ENCODE measurements at places on chromosomes 1 and 21.
A peak's percentile ranks its signal among the peaks of the same experiment; 100 is the strongest.

GRCh38 chr21:33801424-33802405 lies 113.9 kb downstream of the ATP5PO start:
- H3K4me1 ChIP-seq, result peaks cover 5% of the 10 kb centered on the region
- H3K36me3 ChIP-seq, result no peaks in the 10 kb centered on the region
- no peak for ATAC-seq
- no peak overlapping the region for H3K4me3 ChIP-seq

DNA sequence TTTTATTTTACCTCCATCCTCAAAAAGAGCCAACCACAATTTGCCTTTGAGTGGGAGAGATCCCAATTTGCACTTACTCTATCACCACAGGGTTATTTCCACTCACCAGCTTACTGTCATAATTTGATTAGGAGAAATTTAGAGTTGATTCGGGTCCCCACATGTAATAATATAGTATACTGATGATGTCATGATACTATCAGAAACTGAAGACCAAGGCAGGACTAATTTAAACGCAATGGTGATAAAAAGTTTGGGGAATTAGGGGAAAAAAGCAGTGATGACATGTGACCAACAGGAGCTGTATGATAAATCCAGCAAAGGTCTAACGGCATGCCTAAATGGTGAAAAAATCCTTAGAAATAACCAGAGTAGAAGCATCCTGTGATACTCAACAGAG lies 54.4 kb downstream of the TRIM33 start:
- no peaks in the 10 kb centered on the region for H3K27me3 ChIP-seq
- H3K27ac ChIP-seq, result no peak overlapping the region
- peaks cover 24% of the 10 kb centered on the region for H3K4me1 ChIP-seq
- no peak overlapping the region for H3K4me3 ChIP-seq
- ATAC-seq, result no peak

GRCh38 chr1:170619241-170620028 lies 44.5 kb upstream of the PRRX1 start:
- no peak overlapping the region for H3K27ac ChIP-seq
- H3K36me3 ChIP-seq, result no peaks in the 10 kb centered on the region

- peaks cover 3% of the 10 kb centered on the region for H3K27me3 ChIP-seq
- no peak for ATAC-seq
- no peaks in the 10 kb centered on the region for H3K4me1 ChIP-seq
- H3K4me3 ChIP-seq, result no peak overlapping the region
These were observed 7.7 kb downstream of the PRAMEF1 start for GRCh38 chr1:12798911-12799310.

DNA sequence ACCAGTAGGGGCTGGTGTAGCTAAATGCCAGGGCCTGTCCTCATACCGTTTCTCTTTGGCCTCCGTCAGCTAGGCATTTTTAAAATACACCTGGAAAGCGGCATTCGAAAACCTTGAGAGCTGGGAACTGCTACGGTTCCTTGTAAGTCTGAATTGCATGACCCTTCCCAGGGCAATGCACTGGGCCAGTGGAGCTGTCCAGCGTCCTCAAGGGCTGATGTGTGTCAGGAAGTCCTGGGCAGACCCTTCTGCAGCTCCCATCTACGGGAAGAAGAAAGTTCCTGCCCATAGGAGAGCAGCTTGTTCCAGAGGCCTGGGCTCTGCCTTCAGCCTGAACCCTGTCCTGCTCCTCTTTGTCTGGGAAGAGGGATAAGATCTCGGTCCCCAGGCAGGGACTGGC lies 34.1 kb downstream of the UBASH3A start:
- no peaks in the 10 kb centered on the region for H3K27me3 ChIP-seq
- ATAC-seq, result no peak
- peak overlapping the region; percentile 95 for H3K27ac ChIP-seq

DNA sequence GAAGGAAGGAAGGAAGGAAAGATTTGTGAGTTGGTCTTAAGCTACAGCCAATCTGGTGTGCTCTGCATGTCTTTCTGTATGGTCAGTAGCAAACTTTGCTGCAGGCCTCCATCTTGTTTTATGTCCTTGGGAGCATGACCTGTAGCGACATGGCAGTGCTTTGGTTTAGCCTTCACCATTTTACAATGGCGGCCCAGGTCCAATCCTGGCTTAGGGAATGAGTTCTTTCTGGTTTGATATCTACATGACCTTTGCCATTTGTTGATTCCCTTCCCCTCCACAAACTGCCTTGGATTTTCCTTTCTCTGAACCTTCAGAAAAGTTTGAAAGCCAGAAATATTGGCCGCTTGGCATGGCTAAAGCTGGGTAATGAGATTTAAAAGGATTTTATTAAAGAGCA lies 30.5 kb upstream of the TSPEAR start:
- H3K27me3 ChIP-seq, result no peaks in the 10 kb centered on the region
- ATAC-seq, result no peak
- peaks cover 4% of the 10 kb centered on the region for H3K4me1 ChIP-seq
- peak overlapping the region; percentile 61 for H3K27ac ChIP-seq
- H3K4me3 ChIP-seq, result no peak overlapping the region

- H3K4me3 ChIP-seq, result no peak overlapping the region
- H3K27me3 ChIP-seq, result no peaks in the 10 kb centered on the region
- no peak overlapping the region for H3K27ac ChIP-seq
- H3K36me3 ChIP-seq, result peaks cover 55% of the 10 kb centered on the region
These were observed 36.2 kb upstream of the EDEM3 start for GRCh38 chr1:184790642-184791549.

DNA sequence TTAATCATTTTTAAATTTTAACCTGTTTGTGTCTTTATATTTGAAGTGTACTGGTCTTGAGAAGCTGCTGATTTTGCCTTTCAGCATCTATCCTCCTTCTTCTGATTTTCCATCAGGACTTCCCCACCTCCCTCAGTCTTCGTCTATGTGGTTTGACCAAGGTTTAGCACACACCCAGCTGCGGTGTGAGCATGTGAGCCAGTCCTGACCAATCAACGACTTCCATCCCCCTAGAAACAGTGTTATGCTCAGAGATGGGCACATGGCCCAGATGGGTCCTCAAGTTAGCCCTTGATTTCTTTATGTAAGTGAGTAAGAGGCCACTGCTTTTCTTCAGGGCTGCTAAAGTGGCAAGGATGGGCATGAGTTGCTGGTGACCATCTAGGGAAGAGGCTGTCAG lies 190.8 kb downstream of the MATN1 start:
- peaks cover 12% of the 10 kb centered on the region for H3K27me3 ChIP-seq
- H3K4me1 ChIP-seq, result no peaks in the 10 kb centered on the region
- no peak overlapping the region for H3K27ac ChIP-seq
- no peak for ATAC-seq

- no peak for ATAC-seq
- H3K27ac ChIP-seq, result no peak overlapping the region
- no peaks in the 10 kb centered on the region for H3K4me1 ChIP-seq
- no peaks in the 10 kb centered on the region for H3K36me3 ChIP-seq
- no peak overlapping the region for H3K4me3 ChIP-seq
These were observed 32.3 kb upstream of the CRP start for GRCh38 chr1:159746666-159747065.

- H3K36me3 ChIP-seq, result no peaks in the 10 kb centered on the region
- ATAC-seq, result peak; percentile 77
- no peak overlapping the region for H3K27ac ChIP-seq
- peaks cover 9% of the 10 kb centered on the region for H3K4me1 ChIP-seq
- H3K27me3 ChIP-seq, result no peaks in the 10 kb centered on the region
- no peak overlapping the region for H3K4me3 ChIP-seq
These were observed 14.1 kb upstream of the HEYL start for GRCh38 chr1:39653546-39654031.

- no peak for ATAC-seq
- H3K27me3 ChIP-seq, result no peaks in the 10 kb centered on the region
- H3K4me1 ChIP-seq, result no peaks in the 10 kb centered on the region
- no peak overlapping the region for H3K4me3 ChIP-seq
- peaks cover 13% of the 10 kb centered on the region for H3K36me3 ChIP-seq
- no peak overlapping the region for H3K27ac ChIP-seq
These were observed 352.4 kb downstream of the PTBP2 start for GRCh38 chr1:97073936-97074335.

DNA sequence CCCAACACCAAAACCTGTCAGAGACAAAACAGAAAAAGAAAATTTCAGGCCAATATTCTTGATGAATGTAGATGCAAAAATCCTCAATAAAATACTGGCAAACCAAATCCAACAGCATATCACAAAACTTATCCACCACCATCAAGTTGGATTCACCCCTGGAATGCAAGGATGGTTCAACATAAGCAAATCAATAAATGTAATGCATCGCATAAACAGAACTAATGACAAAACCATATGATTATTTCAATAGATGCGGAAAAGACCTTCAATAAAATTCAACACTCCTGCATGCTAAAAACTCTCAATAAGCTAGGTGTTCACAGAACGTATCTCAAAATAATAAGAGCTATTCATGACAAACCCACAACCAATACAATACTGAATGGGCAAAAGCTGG lies 3.8 kb upstream of the OR2L5 start:
- no peaks in the 10 kb centered on the region for H3K4me1 ChIP-seq
- no peak overlapping the region for H3K4me3 ChIP-seq
- no peaks in the 10 kb centered on the region for H3K36me3 ChIP-seq
- ATAC-seq, result no peak
- H3K27me3 ChIP-seq, result no peaks in the 10 kb centered on the region

GRCh38 chr1:37752583-37753471 lies 12.1 kb downstream of the EPHA10 start:
- ATAC-seq, result peak; percentile 34
- H3K36me3 ChIP-seq, result no peaks in the 10 kb centered on the region
- H3K4me3 ChIP-seq, result peak overlapping the region; percentile 69
- no peaks in the 10 kb centered on the region for H3K4me1 ChIP-seq

DNA sequence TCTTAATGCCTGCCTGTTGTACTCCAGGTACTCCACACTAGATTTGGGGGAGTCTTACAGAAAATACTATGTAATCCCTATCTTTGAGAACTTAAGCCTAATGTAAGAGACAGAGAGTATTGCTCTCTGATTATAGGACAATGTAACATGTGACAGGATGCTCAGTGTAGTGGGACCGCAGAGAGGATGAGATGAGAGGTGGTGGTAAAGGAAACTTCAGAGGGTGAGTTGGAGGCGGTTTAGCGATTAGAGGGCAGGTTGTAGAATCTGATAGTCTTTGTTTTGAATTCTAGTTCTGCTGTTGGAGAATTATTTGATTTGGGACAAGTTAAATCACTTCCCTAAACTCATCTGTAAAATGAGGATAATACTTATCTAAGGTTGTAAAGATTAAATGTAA lies 5.4 kb downstream of the SOAT1 start:
- H3K4me3 ChIP-seq, result peak overlapping the region; percentile 70
- no peaks in the 10 kb centered on the region for H3K27me3 ChIP-seq
- peaks cover 59% of the 10 kb centered on the region for H3K36me3 ChIP-seq
- peak overlapping the region; percentile 49 for H3K27ac ChIP-seq
- H3K4me1 ChIP-seq, result peaks cover 39% of the 10 kb centered on the region

GRCh38 chr1:94713472-94714141 lies 106.5 kb upstream of the SLC44A3 start:
- no peaks in the 10 kb centered on the region for H3K4me1 ChIP-seq
- no peak overlapping the region for H3K27ac ChIP-seq
- H3K36me3 ChIP-seq, result no peaks in the 10 kb centered on the region
- no peak overlapping the region for H3K4me3 ChIP-seq

- H3K4me1 ChIP-seq, result no peaks in the 10 kb centered on the region
- no peaks in the 10 kb centered on the region for H3K36me3 ChIP-seq
- no peak overlapping the region for H3K4me3 ChIP-seq
- peak overlapping the region; percentile 30 for H3K27ac ChIP-seq
These were observed 14.9 kb downstream of the MAP3K7CL start for GRCh38 chr21:29145354-29145782.

- H3K27me3 ChIP-seq, result peaks cover 3% of the 10 kb centered on the region
- no peak overlapping the region for H3K4me3 ChIP-seq
- H3K27ac ChIP-seq, result no peak overlapping the region
- no peaks in the 10 kb centered on the region for H3K36me3 ChIP-seq
- no peaks in the 10 kb centered on the region for H3K4me1 ChIP-seq
These were observed 43.5 kb downstream of the PRKAA2 start for GRCh38 chr1:56688522-56689026.

- ATAC-seq, result no peak
- no peak overlapping the region for H3K4me3 ChIP-seq
- H3K36me3 ChIP-seq, result no peaks in the 10 kb centered on the region
These were observed 98.6 kb upstream of the LPGAT1 start for GRCh38 chr1:211928993-211929637.

GRCh38 chr1:23908453-23909341 lies 4.5 kb downstream of the CNR2 start:
- peaks cover 7% of the 10 kb centered on the region for H3K4me1 ChIP-seq
- no peak for ATAC-seq
- no peak overlapping the region for H3K27ac ChIP-seq
- peaks cover 25% of the 10 kb centered on the region for H3K27me3 ChIP-seq
- H3K36me3 ChIP-seq, result no peaks in the 10 kb centered on the region

DNA sequence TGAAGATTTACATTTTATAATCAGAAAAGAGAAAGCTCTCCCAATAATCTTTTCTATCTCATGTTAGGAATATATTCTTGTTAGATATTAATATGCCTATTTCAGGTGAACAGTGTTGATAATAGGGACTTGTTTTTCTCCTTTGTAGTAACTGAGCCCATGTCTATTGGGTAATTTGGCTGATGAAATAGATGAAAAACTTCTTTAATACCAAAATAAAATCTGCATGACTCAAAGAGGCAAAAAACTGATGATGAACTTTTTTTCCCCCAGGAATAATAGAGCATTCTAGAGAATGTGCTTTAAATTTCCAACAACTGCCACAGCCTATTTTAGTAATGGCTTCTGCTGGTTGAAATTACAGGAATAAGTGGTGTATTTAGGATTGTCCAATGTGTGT lies 178.9 kb upstream of the GREM2 start:
- H3K4me3 ChIP-seq, result no peak overlapping the region
- H3K27me3 ChIP-seq, result peaks cover 25% of the 10 kb centered on the region
- no peaks in the 10 kb centered on the region for H3K36me3 ChIP-seq

DNA sequence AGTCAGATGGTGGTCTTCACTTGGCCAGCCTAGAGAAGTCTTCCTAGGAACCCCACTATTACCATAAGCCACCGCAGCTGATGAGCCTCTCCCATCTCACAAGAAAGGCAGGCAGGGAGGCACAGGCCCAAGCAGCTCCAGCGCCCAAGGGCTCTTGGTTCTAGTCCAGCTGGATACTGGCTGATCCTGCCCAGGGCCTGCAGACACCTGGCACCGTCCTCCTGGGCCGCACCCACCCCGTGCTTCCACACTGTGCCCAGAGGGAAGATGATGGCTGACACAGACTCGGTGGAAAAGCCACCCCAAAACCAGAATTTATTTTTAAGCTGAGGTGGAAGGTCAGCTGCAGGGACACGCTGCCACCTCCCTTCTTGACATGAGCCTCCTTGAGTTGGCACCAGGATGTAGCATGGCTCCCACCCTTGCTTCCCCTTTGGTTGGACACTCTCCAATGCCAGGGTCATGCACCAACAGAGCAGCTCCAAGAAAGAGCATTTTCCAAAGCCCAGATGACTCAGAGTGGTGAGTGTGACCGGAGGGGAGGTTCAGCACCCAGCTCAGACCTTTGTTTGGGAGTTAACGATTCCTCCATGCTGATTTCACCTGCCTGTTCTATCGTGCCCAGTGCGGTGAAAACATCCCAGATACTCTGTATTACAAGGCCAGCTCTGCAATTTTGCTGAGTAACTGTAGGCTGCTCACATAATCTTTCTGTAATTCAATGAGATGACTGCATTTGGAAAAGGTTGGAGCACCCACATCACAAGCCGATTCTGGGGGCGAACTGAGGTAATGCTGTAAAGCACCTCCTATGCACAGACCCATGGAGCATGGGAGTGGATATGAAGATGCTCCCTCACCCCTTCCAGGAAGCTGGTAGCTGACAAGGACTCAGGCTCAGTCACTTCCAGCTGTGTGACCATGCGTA lies 63.1 kb upstream of the SLC2A1 start:
- no peak for ATAC-seq
- peaks cover 4% of the 10 kb centered on the region for H3K4me1 ChIP-seq
- H3K27ac ChIP-seq, result no peak overlapping the region
- H3K4me3 ChIP-seq, result no peak overlapping the region
- no peaks in the 10 kb centered on the region for H3K36me3 ChIP-seq
